IMR-90 (cell line): ENCODE measurements at places on chromosomes 5 and 9. TPM values are rescaled to one million over a fixed set of nuclear protein-coding genes. Genes with fewer than 3 reads are reported as not detected.

The PCDHGA4 gene
- polyA plus RNA-seq, result 3.0 and 3.5 TPM in 2 replicates

The ZDHHC21 gene
- polyA plus RNA-seq, result 1.8 and 2.8 TPM in 2 replicates

The EPB41L4A gene
- polyA plus RNA-seq, result 0.02 TPM in 1 of 2 replicates, not detected in the other

The CSNK1A1 gene
- polyA plus RNA-seq, result 112 and 140 TPM in 2 replicates

The ECPAS gene
- polyA plus RNA-seq, result 17.2 and 20.1 TPM in 2 replicates

The ANKRD31 gene
- polyA plus RNA-seq, result 0.02 TPM in 1 of 2 replicates, not detected in the other

DNA sequence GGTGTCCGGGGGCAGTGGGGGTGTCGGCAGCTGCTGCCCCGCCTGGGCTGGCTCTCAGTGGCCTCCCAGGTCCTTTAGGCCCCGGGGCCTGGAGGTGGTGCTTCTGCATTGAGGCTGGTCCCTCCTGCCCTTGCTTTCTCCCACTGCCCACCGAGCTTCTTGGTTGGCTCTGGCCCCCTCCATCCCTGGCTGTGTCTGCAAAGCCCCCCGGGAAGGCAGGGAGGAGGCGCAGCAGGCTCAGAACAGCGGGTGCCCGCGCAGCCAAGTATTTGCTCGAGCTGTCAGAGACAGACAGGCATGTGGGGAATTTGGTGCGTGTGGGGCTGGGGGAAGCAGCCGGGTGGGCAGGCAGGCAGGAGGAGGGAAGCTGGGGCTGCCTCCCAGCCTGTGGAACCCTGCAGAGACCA lies 11.5 kb downstream of the CXXC5 start:
- DNase-seq, result no peak
- no peaks in the 10 kb centered on the region for H3K27me3 ChIP-seq
- no peaks in the 10 kb centered on the region for H3K36me3 ChIP-seq
- H3K4me1 ChIP-seq, result peaks cover 58% of the 10 kb centered on the region
- H3K27ac ChIP-seq, result peak overlapping the region; percentile 95
- H3K4me3 ChIP-seq, result peak overlapping the region; percentile 6; the same call in 1 of the 2 replicates

DNA sequence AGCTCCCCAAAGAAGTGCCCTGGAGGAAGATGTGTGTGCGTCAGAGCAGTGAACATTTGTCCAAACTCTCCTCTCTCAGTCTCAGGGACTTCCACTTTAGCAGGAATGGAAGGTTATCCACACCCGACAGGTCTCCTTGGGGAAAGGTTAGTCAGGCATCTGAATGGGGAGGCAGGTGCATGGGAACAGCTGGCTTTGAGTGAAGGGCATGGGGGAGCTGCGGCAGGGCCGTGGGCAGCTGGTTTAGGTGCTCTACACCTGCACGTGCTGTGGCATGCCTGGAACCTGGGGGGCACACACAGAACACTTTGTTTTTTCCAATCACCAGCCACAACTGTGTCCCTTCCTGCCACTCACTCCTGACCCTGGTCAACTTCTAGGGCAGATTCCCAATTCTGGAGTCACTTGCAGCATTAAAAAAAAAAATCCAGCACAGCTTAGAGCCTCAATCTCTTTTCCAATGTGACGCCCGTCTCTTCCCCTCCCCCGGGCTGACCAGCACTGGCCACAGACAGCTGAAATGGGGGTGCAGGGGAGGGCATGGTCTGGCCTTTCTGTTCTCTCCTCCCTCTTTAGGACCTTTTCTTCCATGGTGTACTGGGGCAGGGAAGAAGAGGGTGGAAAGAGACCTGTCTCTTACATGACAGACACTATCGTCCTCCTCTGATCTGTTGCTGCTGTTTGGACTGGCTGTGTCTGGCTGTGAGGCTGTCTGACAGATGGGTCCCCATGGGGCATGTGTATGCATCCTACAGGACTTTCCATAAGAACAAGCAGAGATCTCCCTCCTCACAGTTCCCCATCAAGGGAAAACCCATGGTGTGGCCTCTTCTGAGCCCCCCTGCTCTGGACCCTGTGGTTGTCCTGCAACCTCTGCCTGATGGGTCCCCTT lies 9.5 kb upstream of the IL3 start:
- no peaks in the 10 kb centered on the region for H3K4me1 ChIP-seq
- H3K27ac ChIP-seq, result no peak overlapping the region
- H3K36me3 ChIP-seq, result no peaks in the 10 kb centered on the region

- peaks cover 2% of the 10 kb centered on the region for H3K36me3 ChIP-seq
- no peak overlapping the region for H3K27ac ChIP-seq
- H3K27me3 ChIP-seq, result no peaks in the 10 kb centered on the region
- DNase-seq, result no peak
- H3K4me3 ChIP-seq, result no peak overlapping the region
- no peaks in the 10 kb centered on the region for H3K4me1 ChIP-seq
Measured at GRCh38 chr9:94745806-94746540, 19.5 kb downstream of the AOPEP start.

GRCh38 chr5:169798438-169798837 lies 161.4 kb downstream of the DOCK2 start:
- peaks cover 4% of the 10 kb centered on the region for H3K4me1 ChIP-seq
- H3K27me3 ChIP-seq, result no peaks in the 10 kb centered on the region
- no peak overlapping the region for H3K27ac ChIP-seq
- no peak for DNase-seq
- no peak overlapping the region for H3K4me3 ChIP-seq
- no peaks in the 10 kb centered on the region for H3K36me3 ChIP-seq

- H3K4me1 ChIP-seq, result no peaks in the 10 kb centered on the region; the same call in 1 of the 2 replicates
- no peaks in the 10 kb centered on the region for H3K36me3 ChIP-seq
- H3K27me3 ChIP-seq, result no peaks in the 10 kb centered on the region
- peak; percentile 51 for DNase-seq
- H3K27ac ChIP-seq, result no peak overlapping the region
Measured at GRCh38 chr5:151896031-151896691, 28.5 kb downstream of the GLRA1 start.

DNA sequence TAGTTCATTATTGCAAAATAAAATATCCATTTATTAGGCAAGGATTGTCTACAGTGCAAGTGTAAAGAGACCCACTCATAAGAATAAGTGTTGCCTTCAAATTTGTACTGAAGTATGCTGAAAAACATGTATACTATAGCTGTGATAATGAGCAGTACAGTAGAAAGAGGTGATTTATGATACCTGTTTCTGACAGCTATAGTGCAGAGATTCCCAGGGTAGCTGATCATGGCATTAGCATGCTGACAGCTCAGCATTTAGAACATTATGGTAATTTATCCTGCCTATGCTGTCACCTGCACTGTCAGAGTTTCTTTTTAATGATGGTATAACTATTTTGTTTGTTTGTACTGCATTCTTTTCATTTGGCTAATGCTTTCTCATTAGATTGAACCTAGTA lies 177.6 kb upstream of the TLX3 start:
- H3K4me3 ChIP-seq, result no peak overlapping the region
- no peaks in the 10 kb centered on the region for H3K4me1 ChIP-seq
- H3K27me3 ChIP-seq, result no peaks in the 10 kb centered on the region

GRCh38 chr9:131487001-131487400 lies 15.7 kb upstream of the POMT1 start:
- no peaks in the 10 kb centered on the region for H3K27me3 ChIP-seq
- no peak overlapping the region for H3K27ac ChIP-seq
- peaks cover 95% of the 10 kb centered on the region for H3K36me3 ChIP-seq
- H3K4me3 ChIP-seq, result no peak overlapping the region
- DNase-seq, result no peak

- no peak for DNase-seq
- no peaks in the 10 kb centered on the region for H3K36me3 ChIP-seq
- no peak overlapping the region for H3K27ac ChIP-seq
- H3K27me3 ChIP-seq, result no peaks in the 10 kb centered on the region
Measured at GRCh38 chr9:87464110-87464991, 33.3 kb upstream of the DAPK1 start.

GRCh38 chr9:20621471-20622329 lies 599 bp downstream of the MLLT3 start:
- H3K4me1 ChIP-seq, result peaks cover 6% of the 10 kb centered on the region
- H3K27me3 ChIP-seq, result no peaks in the 10 kb centered on the region
- H3K4me3 ChIP-seq, result peak overlapping the region; percentile 93
- H3K27ac ChIP-seq, result peak overlapping the region; percentile 91
- peaks cover 3% of the 10 kb centered on the region; the same call in 1 of the 2 replicates for H3K36me3 ChIP-seq
- DNase-seq, result peak; percentile 70

GRCh38 chr5:129853588-129853987 lies 50.7 kb upstream of the CHSY3 start:
- DNase-seq, result no peak
- H3K4me1 ChIP-seq, result no peaks in the 10 kb centered on the region
- no peak overlapping the region for H3K4me3 ChIP-seq
- no peak overlapping the region for H3K27ac ChIP-seq
- no peaks in the 10 kb centered on the region for H3K36me3 ChIP-seq

DNA sequence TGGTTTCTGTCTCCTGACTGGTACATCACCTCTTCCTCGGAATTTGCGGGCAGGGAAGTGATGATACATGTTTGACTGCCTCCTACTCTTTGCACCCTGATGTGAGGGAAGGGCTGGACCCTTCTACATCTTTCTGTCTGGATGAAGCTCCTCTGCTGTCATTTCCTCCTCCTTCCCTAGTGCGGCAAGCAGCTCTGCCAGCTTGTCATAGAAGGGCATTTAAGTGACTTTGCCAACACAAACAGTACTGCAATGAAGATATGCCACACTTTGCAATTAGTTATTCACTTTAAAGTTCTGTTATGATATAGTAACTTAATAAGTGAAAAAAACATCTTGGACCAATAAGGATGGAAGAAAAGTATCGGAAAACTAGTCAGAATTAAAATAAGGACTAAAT lies 48.5 kb upstream of the ABL1 start:
- no peak overlapping the region for H3K27ac ChIP-seq
- DNase-seq, result no peak
- no peaks in the 10 kb centered on the region for H3K27me3 ChIP-seq
- H3K36me3 ChIP-seq, result no peaks in the 10 kb centered on the region
- no peak overlapping the region for H3K4me3 ChIP-seq

GRCh38 chr5:58999804-59000203 lies 416.9 kb downstream of the RAB3C start:
- H3K4me1 ChIP-seq, result peaks cover 5% of the 10 kb centered on the region; the same call in 1 of the 2 replicates
- no peak overlapping the region for H3K4me3 ChIP-seq
- no peaks in the 10 kb centered on the region; the same call in 1 of the 2 replicates for H3K36me3 ChIP-seq
- no peak overlapping the region for H3K27ac ChIP-seq
- no peak for DNase-seq
- H3K27me3 ChIP-seq, result no peaks in the 10 kb centered on the region

DNA sequence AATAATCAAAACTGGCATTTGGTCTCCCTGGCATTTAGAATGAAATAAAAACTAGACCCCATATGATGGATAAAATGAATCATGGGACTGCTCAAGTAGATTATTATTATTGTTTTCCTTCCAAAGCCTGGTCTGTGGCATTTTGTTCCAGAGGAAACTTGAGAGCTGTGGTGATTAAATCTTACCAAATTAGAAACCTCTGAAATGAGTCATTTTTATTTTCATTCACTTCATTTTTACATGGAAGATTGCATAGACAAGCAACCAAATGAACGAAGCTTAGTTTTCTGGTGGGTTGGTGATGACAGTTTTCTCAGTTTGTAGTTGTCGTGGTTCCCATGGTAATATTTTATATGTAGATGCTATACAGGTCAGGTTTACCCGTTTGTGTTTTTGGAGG lies 23.4 kb downstream of the PAM start:
- H3K4me1 ChIP-seq, result no peaks in the 10 kb centered on the region; the same call in 1 of the 2 replicates
- no peaks in the 10 kb centered on the region for H3K27me3 ChIP-seq
- no peak overlapping the region for H3K4me3 ChIP-seq
- H3K27ac ChIP-seq, result no peak overlapping the region
- H3K36me3 ChIP-seq, result no peaks in the 10 kb centered on the region

DNA sequence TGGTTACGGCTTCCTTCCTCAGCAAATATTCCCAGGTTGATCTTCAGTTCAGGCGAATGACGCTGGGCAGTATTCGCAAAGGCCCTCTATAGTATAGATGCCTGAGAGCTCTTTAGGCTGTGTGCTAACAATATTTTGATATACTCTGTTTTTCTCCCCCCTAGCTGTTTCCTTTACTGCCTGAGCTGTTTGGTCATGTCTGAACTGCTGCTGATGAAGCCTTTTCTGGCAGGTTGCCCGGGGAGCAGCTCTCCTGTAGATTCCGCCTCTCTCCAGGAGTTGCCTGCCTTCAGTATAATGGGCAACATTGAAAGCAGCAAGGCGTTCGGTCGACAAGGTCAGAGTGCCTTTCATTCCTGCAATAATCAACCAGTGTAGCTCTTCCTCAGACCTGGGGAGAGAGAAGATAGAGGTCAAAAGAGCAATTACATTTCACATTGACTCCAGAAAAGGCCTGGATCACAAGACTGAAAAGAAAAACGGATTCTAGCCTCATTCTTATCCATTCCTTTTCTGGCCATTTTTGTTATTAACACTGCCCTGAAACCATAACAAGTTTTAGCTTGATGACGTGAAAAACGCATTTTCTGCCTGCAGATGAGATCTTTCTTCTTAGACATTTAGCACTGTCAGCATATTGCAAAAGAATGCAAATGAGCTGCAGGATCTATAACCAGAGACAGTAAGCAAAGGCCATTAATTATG lies 60.1 kb upstream of the ZNF608 start:
- H3K36me3 ChIP-seq, result no peaks in the 10 kb centered on the region
- H3K4me3 ChIP-seq, result no peak overlapping the region
- DNase-seq, result peak; percentile 81
- peaks cover 2% of the 10 kb centered on the region; the same call in 1 of the 2 replicates for H3K4me1 ChIP-seq
- no peaks in the 10 kb centered on the region for H3K27me3 ChIP-seq
- H3K27ac ChIP-seq, result no peak overlapping the region

DNA sequence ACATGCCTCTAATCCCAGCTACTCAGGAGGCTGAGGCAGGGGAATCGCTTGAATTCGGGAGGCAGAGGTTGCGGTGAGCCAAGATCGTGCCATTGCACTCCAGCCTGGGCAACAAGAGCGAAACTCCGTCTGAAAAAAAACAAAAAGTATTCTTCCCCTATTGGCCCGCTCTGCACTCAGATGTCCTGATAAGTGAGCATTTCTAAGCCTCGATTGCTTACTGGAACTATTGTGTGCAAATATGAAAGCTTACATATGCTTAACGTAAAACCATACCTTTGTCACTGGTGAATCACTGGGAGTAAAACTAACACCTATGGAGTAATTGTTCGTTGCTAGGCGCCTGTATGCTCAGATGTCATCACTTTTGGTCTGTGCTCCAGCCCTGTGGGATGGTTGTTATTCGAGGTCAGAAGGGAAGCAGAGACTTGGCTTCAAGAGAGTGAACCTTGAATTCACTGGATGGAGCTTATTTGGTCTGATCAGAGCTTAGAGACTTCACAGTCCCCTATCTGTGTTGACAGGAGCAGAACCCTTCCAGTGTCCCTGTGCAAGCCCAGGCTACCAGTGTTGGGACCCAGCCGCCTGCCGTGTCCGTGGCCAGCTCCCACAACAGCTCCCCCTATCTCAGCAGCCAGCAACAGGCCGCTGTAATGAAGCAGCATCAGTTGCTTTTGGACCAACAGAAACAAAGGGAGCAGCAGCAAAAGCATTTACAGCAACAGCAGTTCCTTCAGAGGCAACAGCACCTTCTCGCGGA lies 25.3 kb upstream of the LTC4S start:
- DNase-seq, result no peak
- no peak overlapping the region for H3K27ac ChIP-seq
- H3K4me1 ChIP-seq, result peaks cover 23% of the 10 kb centered on the region
- H3K36me3 ChIP-seq, result peaks cover 56% of the 10 kb centered on the region
- H3K4me3 ChIP-seq, result no peak overlapping the region

GRCh38 chr5:151100681-151101080 lies 19.8 kb upstream of the TNIP1 start:
- H3K4me1 ChIP-seq, result peaks cover 10% of the 10 kb centered on the region; the same call in 1 of the 2 replicates
- H3K27ac ChIP-seq, result no peak overlapping the region
- no peak for DNase-seq
